ENCODE measurements at places on chromosomes 12 and 14. TPM values are rescaled to one million over a fixed set of nuclear protein-coding genes. Genes with fewer than 3 reads are reported as not detected.

OTX2 gene
- 155 TPM for polyA plus RNA-seq

CD163L1 gene
- 0.03 TPM for polyA plus RNA-seq

HOMEZ gene
- polyA plus RNA-seq, result 12.3 TPM

NPFF gene
- polyA plus RNA-seq, result not detected

NGB gene
- 0.60 TPM for polyA plus RNA-seq

RTL1 gene
- polyA plus RNA-seq, result 0.02 TPM

TCTN2 gene
- polyA plus RNA-seq, result 7.5 TPM

R3HDM2 gene
- 37.1 TPM for polyA plus RNA-seq

LTBP2 gene
- polyA plus RNA-seq, result 0.48 TPM

RND1 gene
- 17.8 TPM for polyA plus RNA-seq

MANSC4 gene
- not detected for polyA plus RNA-seq

JAG2 gene
- polyA plus RNA-seq, result 2.8 TPM

DLGAP5 gene
- polyA plus RNA-seq, result 9.1 TPM

RNASE1 gene
- polyA plus RNA-seq, result 13.4 TPM

LRRC9 gene
- polyA plus RNA-seq, result 0.12 TPM

TMTC1 gene
- polyA plus RNA-seq, result 8.5 TPM

CNOT2 gene
- polyA plus RNA-seq, result 48.8 TPM

FGF23 gene
- polyA plus RNA-seq, result 0.35 TPM

ESYT1 gene
- 174 TPM for polyA plus RNA-seq

ADAM21 gene
- polyA plus RNA-seq, result 0.09 TPM

KLHL33 gene
- 0.17 TPM for polyA plus RNA-seq

KCNMB4 gene
- 10.0 TPM for polyA plus RNA-seq

CRIP2 gene
- polyA plus RNA-seq, result 13.5 TPM

PRPF39 gene
- polyA plus RNA-seq, result 22.4 TPM

Data from H1 (cell line).